SHP77 treated with DMSO at 0.1 percent for 48 hours (cell line): ENCODE measurements at places on chromosomes 1 and 21.
A peak's percentile ranks its signal among the peaks of the same experiment; 100 is the strongest.

- peak; percentile 86 for DNase-seq
These were observed 15.9 kb upstream of the IFNAR1 start for GRCh38 chr21:33308586-33309490.

- no peak for DNase-seq
These were observed 8.4 kb downstream of the CFH start for GRCh38 chr1:196660272-196660671.

GRCh38 chr1:116253566-116254382, 119.3 kb upstream of the ATP1A1 start:
- DNase-seq, result no peak

DNA sequence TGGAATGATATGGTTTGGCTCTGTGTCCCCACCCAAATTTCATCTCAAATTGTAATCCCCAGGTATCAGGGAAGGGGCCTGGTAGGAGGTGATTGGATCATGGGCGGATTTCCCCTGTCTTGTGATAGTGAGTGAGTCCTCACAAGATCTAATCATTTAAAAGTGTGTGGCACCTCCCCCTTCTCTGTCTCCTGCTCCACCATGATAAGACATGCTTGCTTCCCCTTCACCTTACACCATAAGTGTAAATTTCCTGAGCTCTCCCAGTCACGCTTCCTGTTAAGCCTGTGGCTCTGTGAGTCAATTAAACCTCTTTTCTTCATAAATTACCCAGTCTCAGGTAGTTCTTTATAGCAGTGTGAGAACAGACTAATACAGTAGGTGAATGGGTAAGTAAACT, 109.3 kb downstream of the DMRTB1 start:
- DNase-seq, result no peak

- DNase-seq, result no peak
These were observed 191.2 kb downstream of the GABPA start for GRCh38 chr21:25925936-25926335.

DNA sequence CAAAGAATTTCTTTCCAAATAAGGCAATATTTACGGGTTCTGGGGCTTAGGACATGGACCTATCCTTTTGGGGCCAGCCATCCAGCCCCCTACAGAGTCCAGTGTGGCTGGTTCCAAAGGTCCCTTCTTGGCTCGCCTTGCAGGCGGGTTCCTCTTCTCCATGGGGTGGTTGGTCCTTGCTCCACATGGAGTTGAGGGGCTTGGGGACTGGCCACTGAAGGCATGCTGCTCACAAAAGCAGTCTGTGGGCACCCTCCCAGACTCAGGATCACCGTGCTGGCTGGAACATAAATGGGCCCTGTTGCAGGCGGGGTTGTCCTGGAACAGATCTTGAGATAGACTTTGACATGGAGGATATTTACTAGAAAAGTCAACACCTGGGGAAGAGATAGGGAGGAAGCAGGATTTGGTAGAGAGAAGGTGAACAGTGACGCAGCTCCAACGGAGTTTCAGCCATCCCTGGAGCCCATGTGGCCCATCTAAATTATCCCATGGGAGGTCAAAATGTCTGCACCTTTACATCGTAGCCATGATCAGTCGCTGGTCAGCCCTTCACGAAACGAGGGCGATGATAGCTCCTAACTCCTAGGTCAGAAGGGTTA, 39.1 kb upstream of the LRP8 start:
- DNase-seq, result no peak

DNA sequence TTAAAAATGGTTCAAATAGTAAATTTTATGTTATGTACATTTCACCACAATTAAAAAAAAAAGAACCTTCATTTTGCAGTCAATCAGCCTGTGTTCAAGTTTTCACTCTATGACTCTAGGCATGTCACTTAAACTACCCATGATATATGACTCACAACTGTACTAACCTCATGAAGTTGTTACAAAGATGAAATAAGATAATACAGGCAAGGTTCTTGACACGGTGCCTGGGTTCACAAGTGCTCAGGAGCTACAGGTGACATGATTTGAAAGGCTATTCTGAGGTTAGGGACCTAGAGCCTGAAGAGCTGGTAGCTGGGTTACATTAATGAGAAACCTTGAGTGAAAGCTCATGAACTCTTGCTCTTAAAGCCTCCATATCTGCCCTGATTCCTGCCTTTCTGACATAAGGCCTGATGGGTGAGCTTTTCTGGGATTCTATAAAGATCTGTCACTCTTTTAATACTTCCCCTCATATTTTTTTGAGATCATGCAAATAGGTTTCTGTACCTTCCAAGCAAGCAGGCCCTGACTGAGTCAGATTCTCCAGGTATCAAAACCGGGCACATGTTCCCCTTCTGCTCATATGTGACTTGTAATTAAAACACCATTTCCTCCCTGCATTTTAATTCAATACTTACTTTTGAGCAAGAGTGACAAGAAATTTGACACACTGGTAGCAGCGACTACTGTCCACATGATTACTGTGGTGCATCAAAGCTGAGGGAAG, 34.0 kb downstream of the PCSK9 start:
- DNase-seq, result no peak

DNA sequence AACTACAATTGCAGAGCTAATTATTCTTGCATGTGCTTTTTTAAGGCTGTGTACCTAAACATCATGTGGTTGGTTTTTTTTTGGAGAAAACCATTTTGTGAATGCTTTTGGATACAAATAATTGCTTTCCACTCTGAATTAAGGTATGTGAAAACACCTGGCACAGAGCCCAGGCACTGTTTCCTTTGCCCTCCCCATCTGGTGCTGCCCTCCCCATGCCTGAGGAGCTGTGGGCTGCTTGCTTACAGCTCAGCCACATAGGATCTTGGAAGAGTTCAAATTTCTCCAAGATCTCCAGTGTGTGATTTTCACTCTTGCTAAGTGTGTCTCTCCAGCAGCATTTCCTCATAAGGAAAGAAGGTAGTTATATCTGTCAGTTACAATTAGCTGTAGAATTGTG, 27.8 kb downstream of the DNM3 start:
- no peak for DNase-seq

GRCh38 chr1:109161858-109162606, 48.1 kb downstream of the ELAPOR1 start:
- DNase-seq, result no peak

GRCh38 chr1:115063228-115063901, 25.9 kb downstream of the TSPAN2 start:
- no peak for DNase-seq

DNA sequence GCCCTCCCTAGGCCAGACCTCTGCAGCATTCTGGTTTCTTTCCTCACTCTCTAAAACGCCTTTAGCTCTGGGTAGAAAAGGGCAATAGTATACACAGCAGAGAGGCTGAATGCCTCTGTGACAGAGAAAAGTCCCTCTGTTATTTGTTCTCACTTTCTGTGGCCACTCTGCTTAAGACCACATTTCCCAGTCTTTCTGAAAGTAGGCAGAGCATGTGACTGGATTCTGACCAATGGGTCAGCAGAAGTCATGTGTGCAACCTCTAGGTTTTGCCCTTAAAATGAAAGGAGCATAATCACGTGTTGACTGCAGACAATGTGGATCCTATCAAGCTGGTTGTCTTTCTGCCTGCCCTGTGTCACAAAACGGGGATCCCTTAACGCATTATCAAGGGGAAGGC, 79.7 kb upstream of the MARK1 start:
- DNase-seq, result no peak

DNA sequence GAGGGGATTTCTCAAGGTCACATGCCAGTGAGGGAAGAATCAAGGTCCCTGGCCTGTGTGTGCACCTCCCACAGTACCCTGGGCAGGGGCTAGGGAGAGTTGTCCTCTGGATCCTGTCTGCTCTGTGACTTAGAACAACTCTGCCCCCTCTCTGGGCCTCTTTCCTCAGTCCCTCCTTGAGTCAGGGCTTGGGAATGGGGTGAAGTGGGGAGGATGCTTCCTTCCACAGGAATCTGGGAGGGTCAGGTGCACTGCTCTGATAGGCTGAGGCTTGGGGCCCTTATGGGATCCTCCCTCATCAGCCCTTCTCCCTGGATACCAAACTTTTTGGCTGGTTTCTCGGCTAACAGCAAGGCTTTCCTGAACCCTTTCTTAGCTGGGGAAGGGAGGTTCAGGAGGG, 2.5 kb downstream of the TRNP1 start:
- DNase-seq, result no peak

DNA sequence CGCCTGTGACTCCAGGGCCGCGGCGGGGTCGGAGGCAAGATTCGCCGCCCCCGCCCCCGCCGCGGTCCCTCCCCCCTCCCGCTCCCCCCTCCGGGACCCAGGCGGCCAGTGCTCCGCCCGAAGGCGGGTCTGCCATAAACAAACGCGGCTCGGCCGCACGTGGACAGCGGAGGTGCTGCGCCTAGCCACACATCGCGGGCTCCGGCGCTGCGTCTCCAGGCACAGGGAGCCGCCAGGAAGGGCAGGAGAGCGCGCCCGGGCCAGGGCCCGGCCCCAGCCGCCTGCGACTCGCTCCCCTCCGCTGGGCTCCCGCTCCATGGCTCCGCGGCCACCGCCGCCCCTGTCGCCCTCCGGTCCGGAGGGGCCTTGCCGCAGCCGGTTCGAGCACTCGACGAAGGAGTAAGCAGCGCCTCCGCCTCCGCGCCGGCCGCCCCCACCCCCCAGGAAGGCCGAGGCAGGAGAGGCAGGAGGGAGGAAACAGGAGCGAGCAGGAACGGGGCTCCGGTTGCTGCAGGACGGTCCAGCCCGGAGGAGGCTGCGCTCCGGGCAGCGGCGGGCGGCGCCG, at the start of gene SIM2:
SIM2 (plus strand) TSS at position 135 of the 565 bp plus-strand sequence. CDS start 632 bp downstream, outside the sequence.
- DNase-seq, result no peak

DNA sequence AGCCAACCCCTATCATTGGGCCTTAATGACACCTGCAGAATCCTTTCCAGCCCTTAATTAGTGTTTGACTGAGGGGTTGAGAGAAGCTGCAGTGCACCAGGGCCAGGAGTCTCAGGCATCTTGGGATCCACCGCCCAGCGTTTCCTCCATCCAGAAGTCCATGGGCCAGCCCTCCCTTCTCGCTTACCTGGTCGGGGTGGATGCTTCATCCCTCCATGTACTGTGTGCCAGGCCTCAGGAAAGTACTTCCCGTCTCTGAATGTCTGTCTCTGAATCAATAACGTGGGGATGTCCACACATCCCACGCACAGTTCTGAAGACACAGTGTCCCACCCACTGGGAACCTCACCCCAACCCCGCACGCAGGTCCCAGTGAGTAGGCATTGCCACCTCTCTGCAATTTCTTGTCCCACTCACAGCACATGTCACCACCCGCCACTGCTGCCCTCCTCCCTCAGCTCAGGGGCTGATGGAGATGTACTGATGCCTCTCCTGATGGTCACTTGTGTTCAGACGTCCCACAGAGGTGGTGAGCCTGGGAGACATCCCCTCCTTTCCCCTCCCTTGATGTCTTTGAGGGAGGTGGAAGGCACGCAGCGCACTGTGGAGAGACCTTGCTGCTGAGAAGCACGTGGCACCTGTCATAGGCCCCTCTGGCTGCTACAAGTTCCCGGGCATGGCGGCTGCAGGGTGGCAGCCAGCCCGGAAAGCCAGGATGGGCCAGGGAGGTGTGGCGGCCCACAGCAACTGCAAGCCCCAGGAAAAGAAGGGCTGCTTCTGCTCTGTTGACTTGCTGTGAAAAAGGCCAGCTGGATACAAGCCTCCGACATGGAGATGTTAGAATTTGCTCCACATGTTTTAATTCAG, 29.4 kb upstream of the PRSS38 start:
- no peak for DNase-seq
